ENCODE measurements at places on chromosomes 6 and 20. TPM values are rescaled to one million over a fixed set of nuclear protein-coding genes. Genes with fewer than 3 reads are reported as not detected.

DNA sequence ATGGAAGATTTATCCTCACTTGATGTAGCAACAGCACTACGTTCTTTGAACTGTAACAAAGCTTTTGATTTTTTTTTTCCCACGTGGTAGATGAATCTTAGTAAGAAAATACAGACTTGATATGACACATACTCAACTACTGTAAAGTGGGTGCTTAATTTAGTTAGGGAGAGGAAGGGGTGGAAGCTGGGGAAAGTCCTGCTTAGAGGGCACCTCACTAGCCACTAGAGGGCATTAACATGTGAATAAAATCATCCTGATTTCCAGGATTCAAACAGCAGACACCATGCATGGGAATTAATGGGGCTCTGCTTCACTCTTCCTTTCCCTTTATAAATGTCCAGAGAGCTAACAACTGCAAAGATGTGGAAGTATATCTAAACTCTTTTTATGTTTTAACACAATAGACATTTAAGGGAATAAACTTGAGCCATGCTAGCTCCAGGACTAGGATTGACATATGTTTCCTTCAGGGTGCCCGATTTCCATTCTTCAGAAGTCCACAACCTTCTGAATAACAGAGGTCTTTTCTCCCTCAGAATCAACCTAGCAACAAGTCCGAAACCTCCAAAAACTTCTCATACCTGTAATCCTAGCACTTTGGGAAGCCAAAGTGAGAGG lies 250.1 kb downstream of the ATXN1 start:
- DNase-seq, result peak; percentile 61

DNA sequence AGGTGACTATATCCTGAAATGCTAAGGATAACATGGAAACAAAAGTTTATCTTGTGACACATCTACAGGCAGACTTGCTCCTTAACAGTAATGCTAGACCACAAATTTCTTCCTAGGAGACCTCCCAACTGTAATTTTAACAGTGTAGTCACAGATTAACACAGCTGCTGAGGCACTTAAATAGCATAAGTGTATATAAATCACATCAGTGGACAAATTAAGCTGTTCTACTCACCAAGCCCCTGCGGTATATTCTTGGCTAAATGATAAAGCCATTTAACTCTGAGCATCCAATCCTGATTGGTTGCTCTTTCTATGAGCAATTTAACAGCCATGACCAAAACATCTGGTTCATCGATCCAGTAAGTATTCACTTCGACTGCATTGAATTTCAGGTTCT lies 73.3 kb upstream of the LYRM2 start:
- DNase-seq, result no peak

DNA sequence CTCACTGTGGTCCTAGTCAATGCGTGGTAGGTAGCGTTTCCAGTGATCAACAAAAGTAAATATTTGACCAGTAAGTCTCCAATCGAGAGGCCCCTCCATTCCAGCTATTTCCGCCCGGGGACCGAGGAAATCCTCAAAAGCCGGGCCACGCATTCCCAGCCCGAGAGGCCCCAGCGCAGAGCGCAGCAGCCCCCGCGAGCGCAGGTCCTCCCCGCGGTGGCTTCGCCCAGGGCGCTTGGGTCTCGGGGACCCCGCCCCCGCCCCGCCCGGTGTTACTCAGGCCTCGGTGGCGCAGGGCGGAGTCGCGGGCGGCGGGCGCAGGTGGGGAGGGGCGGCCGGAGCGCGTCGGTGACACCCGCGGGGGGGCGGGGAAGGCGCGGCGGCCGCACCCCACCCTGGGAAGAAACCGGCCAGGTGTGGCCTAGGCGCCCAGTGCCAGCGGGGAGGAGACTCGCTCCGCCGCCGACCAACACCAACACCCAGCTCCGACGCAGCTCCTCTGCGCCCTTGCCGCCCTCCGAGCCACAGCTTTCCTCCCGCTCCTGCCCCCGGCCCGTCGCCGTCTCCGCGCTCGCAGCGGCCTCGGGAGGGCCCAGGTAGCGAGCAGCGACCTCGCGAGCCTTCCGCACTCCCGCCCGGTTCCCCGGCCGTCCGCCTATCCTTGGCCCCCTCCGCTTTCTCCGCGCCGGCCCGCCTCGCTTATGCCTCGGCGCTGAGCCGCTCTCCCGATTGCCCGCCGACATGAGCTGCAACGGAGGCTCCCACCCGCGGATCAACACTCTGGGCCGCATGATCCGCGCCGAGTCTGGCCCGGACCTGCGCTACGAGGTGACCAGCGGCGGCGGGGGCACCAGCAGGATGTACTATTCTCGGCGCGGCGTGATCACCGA lies at the start of gene DSP:
Gene DSP, plus strand, starts transcription at position 497 of the 890 bp plus-strand sequence. Its CDS starts 245 bp downstream, at position 742.
- DNase-seq, result peak; percentile 50

DNA sequence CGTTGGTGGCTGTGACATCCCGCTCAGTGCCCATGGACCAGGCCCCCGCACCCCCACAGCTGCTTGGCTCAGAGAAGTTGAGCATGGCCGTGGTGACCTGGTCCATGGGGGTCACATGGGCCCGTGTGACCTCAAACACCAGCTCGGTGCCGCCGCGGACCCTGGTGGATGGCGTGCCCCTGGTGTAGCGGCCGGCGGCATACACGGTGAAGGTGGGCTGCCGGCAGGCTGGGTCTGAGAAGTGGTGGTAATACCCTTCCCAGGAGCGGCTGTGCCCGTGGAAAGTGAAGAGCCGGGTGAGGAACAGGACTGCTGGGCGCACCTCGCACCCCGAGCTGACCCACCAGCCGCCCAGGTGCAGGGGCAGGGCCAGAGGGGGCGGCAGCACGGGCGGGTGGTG lies 54.1 kb downstream of the APCDD1L start:
- DNase-seq, result no peak

DNA sequence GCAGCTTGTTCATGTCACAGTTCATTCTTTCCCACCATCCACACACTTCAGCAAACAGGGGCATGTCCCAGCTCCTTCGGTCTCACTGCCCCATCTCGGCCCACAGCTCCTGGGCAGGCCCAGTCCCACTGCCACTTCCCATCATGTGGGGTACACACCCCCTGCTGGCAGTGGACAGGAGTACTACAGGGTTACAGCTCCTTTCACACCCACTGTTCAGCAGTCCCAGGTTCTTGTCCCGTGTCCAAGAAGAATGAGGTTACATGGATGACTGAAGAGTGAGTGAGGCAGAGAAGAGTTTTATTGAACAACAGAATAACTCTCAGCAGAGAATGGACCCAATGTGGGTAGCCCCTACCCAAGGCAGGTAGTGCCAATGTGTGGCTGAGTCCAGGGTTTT lies 77.8 kb upstream of the SMLR1 start:
- DNase-seq, result no peak

GRCh38 chr20:276620-277495 lies 13.7 kb downstream of the C20orf96 start:
- DNase-seq, result no peak

GRCh38 chr6:87700397-87701343 lies 1.4 kb downstream of the AKIRIN2 start:
- DNase-seq, result peak; percentile 85

DNA sequence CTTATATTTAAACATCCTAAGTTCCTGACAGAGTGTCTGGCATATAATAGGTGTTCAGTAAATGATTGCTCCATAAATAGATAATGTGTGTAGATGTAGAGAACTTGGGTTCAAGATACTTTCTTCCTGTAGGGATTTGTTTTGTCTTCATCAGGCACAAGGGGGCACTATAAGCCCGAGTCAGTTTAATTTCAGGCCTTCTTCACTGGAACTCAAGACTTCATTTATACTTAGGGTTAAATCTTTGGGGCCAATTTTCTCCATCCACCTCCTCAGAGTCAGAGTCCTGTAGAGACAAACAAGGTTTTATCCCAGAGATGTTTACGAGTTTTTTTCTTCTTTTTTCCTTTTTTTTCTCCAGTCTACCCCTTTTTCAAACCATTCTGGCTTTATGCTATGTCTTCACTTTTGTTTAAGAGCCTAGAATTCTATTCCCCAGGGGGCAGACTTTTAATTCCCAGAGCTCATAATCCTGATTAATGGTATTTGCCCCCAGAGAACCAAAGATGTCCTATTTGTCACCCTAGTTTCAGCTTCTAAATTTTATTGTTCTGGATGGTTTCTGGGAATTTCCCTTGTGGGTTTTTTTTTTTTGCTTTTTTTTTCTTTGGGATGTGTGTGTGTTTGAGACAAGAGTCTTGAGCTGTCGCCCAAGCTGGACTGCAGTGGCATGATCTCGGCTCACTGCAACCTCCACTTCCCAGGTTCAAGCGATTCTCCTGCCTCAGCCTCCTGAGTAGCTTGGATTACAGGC lies 88.4 kb downstream of the HFE start:
- DNase-seq, result peak; percentile 82

GRCh38 chr20:2005831-2006426 lies 12.1 kb upstream of the PDYN start:
- peak; percentile 61 for DNase-seq

DNA sequence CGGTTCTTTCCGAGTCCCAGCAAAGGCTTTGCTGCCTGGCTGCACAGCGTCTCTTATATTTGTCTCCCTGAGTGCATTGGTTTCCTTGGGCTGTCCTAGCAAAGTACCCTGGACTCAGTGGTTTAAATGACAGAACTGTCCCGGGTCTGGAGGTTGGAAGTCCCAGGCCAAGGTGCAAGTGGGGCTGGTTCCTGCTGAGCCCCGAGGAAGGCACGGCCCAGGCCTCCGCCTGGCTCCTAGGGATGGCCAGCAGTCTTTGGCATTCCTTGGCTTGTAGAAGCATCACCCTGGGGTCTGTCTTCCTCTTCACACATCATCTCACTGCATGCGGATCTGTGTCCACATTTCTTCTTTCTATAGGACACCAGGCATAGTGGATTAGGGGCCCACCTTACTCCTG lies 64.8 kb upstream of the QKI start:
- no peak for DNase-seq

GRCh38 chr6:37244430-37245310 lies 12.9 kb upstream of the TBC1D22B start:
- peak; percentile 100 for DNase-seq

DNA sequence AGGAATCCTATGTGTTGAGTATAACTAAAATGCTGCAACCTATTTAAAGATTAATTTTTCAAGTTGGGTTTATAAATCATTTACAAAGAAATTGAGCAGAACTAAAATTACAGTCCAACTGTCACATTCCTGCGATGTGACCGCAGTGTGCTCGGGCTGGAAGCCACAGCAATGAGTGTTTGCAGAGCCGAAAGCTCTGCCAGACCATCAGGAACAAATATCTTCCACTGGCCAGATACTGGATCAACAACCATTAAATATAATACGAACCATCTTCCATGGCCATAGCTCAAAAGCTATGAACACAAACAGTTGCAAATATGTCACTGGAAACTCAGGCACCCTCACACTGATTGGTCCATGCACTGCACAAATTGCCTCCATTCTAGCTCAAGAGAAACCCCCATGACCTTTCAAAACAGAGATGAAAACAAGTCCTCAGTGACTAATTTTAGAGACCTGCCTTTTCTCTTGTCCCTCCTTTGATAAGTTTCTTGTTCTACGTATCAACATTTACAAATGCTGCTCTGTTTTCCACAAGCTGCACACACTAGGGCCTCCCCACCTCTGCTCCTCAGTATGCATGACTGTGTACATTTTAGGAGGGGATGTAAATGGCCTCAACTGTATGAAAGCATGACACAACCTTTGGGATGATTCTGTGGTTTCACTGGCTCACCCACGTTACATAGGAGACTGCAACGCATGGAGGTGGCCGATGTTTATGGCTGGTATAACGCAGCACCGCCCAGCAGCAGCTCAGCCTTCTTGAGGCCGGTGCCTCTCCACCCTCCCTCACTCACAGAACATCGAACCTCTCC lies 171.7 kb downstream of the WDR27 start:
- DNase-seq, result no peak

DNA sequence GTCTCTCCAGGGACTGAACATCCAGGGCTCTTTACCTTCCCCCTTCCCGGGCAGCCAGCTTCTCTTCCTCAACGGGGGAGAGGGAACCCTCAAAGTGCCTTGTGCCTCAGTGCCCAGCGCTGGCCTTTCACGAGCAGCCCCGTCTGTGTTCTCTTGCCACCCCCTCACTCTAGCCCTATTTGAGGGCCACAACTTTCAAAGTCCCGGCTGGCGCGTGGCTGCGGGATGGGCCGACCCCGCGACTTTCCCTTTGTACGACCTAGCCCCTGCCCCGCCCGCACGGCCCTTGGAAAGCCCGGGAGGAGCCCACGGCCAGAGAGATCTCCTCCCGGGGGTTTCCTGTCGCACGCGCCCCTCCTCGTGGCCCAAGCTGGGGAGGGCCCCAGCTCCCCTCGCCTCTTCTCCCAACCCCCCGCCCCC lies 559 bp downstream of the SCRT2 start:
- no peak for DNase-seq

DNA sequence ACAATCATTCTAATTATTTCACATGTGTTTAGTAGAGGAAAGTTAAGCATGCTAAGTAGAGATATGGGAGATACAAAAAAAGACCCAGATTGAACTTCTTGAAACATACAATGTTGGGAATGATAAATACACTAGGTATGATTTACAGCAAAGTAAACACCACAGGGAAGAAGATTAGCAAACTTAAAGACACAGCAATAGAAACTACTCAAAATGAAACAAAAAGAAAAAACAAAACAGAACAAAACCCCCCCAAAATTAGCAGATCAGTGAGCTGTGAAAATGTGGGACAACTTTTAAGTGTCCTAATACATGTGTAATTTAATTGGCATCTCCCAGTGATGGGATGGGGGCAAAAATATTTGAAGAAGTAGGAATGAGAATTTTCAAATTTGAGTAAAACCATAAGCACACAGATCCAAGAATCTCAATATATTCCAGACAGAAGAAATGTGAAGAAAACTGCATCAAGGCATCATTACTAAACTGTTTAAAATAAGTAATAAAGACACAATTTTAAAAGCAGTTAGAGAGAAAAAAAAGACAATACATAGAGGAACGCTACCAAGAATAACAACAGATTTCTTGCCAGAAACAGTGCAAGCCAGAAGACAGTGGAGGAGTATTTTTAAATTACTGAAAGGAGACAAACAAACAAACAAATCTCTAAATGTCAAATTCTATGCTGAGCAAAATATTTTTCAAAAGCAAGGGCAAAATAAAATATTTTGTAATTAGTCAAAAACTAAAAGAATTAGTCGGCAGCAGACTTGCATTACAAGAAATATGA lies 473.7 kb downstream of the QKI start:
- DNase-seq, result no peak

GRCh38 chr6:113674075-113674474 lies 183.1 kb upstream of the MARCKS start:
- DNase-seq, result no peak

- no peak for DNase-seq
Observed at GRCh38 chr6:111927321-111927720, 54.1 kb upstream of the FYN start.

GRCh38 chr6:141443668-141444289 lies 688.9 kb upstream of the GJE1 start:
- peak; percentile 8 for DNase-seq

The FAM83C gene
- total RNA-seq, result not detected

The ANKRD66 gene
- total RNA-seq, result not detected

The ROS1 gene
- not detected for total RNA-seq

The C20orf204 gene
- total RNA-seq, result 6.9 TPM

The CRISP2 gene
- total RNA-seq, result not detected

The SYS1 gene
- 28.4 TPM for total RNA-seq

Data from lung microvascular endothelial cell (primary cell).